ENCODE measurements at places on chromosomes 7 and 10.

- DNase-seq = no peak
Measured at GRCh38 chr7:24026351-24026750, 257.6 kb upstream of the NPY start.

GRCh38 chr10:21702633-21703111 is 168.6 kb downstream of the MLLT10 start:
- no peak for DNase-seq

DNA sequence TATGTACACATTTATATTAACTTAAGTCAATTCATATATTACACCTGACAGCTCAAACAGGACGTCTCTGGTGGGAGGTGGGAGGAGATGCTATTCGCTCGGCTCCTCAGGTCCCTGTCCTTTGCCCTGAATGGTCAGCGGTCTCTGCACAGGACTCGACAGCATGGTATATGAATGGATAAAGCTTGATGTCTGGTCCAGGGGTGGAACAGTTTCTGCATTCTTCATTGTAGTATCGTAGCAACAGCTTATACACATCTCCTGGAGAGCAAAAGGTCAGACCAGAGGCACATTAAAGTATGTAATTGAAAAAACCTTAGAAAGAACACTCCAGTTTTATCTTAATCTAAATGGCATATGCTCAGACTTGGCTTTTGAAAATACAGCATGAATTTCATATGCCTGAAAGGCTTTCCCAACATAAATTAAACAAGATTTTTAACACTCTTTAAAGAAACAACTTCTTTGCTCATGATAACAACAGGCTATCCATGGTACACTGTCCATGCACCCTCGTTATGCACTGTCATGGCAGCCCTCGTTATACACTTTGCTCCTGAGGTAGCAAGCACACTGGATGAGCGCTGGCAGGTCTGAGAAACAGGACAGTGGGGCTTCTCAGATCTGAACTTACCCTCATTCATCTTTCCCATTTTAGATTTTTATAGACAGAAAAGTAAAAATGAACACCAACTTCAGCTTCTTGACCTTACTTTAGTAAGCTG is 57.3 kb upstream of the OGDHL start:
- no peak for DNase-seq

DNA sequence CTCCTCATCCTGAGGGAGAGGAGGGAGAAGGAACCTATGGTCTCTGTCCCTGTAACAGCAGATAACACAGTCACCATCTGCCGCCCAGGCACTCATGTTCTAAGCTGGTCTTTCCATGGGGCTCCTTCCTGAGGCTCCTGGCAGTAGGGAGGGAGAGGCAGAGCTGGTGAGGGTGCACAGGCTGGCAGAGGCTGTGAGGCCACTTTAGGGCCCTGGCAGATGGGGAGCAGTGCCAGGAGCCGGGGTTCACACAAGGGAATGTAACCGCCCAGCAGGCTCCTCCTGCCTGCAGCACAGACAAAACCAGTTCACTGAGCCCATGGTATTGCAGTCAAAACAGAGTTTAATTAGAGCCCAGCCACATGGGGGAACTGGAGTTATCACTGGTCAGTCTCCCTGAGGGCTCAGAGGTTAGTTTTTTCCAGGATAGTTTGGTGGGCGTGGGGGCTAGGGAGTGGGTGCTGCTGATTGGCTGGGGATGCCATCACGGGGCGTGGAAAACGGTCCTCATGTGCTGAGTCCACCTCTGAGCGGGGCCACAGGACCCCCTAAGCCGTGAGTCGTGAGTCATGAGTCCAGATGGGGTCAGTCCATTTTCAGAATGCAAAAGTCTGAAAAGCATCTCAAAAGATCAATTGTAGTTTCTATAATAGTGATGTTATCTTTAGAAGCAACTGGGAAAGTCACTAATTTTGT is 499.3 kb upstream of the FOXK1 start:
- DNase-seq = no peak

GRCh38 chr7:37206192-37206591 is 242.5 kb downstream of the ELMO1 start:
- no peak for DNase-seq

- no peak for DNase-seq
Measured at GRCh38 chr7:88300401-88300945, 6.2 kb downstream of the STEAP4 start.

DNA sequence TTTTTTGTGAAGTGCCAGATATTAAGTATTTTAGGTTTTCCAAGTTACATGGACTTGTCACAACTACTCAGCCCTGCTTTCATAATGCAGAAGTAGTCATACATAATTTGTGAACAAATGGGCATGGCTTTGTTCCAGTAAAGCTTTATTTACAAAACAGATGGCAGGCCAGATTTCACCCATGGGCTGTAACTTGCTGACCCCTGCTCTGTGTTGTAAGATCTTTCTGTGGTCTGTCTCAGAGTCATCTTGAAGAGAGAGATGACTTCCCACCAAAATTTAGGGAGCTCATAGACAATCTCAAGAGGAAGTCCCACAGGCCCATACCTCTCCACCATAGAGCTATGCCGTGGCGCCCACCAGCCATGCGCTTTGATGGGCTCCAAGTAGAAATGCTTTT is 616.1 kb downstream of the LRMDA start:
- DNase-seq = no peak

GRCh38 chr10:13302821-13303555 is 3.1 kb upstream of the PHYH start:
- DNase-seq = no peak

GRCh38 chr7:44288381-44288685 is 37.1 kb downstream of the CAMK2B start:
- DNase-seq = no peak

- DNase-seq = no peak
Measured at GRCh38 chr10:7315906-7316305, 94.9 kb downstream of the SFMBT2 start.

DNA sequence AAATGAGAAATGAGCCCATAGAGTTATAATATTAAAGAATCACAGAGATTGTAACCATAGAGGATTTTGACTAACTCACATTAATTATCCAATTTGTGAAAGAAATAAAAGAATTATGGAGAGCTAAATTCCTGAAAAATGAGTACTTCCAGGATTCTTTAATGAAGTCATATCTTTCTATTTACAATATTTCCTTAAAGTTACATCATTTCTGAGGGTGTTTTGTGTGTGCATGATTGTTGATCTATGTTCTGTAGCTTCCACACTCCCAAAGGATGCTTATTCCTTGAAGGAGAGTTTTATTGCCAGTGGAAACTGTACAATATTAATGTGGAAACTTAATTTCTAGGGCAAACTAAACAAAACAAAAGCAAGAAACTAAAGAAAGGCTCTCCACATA is 299.6 kb downstream of the MDFIC start:
- DNase-seq = no peak

DNA sequence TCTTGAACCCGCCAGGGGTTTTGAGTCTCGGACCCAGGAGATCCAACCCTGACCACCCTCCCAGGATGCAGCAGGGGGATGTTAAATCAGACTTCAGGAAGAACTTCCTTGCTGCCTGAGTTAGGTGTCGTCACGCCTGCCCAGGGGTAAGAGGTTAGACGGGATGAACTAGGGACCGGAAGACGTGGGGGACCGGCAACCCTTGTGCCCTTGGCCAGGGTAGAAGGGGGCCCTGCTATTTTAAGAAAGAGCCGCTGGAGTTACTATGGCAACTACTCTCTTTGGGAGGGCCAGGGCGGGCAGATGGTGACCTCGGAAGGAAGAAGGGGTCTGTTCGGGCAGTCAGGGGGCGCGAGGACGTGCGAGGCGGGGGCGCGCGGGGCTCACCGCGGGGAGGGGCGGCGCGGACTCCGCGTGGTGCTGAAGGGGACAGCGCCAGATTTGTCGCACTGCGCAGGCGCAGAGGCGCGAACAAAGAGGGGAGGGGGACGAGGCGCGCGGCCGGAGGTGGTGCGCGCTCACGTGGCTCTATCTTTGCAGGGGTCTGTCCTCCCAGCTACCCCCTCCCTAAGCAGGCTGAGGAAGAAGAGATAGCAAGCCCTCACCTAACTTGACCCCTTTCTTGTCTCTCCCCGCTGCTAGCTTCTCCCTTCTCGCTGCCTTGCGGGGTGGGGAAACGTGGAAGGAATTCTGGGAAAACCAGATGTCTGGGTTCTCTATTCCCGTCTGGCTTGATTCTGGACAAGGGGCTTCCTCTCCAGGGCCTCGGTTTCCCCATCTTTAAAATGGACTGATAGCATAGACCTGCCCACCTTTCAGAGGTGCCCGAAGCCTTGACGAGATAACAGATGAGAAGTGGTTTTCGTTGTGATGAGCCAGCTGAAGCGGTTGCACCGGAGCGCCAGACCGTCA is 940 bp upstream of the PSD start:
- no peak for DNase-seq

GRCh38 chr7:43205171-43205795 is 92.8 kb downstream of the HECW1 start:
- DNase-seq = no peak

DNA sequence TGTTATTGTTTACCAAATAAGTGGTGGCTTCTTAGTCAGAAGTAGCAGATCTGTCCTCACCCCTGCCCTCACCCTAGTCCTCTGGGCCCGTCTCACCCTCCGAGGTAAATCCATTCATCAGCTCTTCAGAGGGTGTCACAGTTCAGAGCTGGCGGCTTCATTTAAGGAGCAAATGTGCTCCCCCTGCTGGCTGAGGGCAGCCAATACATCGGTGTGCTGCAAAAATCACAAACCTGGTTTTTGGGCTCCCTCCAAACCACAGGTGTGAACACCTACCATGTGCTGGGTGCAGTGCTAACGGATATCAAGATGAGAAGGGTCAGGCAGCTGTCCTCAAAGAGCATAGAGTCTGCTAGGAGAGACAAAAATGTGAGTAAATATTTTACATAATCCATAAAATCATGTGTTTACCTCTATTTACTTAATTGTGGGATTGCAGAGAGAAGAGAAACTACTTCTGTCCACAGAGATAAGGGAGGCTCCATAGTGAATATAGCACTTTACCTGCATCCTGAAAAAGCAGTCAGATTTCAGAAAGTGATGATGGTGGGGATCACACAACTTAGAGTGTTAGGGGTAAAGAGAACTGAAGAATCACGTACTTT is 15.5 kb upstream of the CRTAC1 start:
- DNase-seq = no peak

DNA sequence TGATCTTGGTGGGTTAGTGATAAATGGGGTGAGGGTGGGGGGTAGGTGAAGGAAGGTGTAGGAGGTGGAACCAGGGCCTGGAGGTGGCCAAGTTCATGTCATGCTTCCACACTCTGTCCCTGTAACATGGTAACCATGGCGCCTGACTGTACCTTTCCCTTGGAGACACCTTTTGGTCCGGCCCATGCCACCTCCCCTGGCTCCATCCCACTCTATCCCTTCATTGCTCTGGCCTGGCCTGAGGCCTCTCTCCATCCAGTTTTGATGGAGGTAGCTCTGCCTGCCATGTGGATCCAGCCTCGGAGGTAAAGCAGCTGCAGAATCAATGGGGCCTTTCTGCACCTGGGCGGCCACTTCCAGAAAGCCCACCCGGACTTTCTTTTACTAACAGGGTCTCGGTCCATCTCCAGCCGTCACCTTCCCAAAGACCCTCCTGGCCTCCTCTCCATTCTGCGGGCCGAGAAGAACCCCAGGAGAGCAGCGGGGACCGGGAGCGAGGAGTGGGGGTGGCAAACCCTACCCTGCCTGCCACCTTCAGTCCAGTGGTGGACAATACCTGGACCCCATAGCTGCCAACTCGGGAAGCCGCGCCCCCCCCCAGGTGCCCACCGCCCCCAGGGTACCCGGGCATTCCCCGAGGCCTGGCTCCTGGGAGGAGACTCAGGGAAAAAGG is 504 bp upstream of the TRRAP start:
- no peak for DNase-seq

DNA sequence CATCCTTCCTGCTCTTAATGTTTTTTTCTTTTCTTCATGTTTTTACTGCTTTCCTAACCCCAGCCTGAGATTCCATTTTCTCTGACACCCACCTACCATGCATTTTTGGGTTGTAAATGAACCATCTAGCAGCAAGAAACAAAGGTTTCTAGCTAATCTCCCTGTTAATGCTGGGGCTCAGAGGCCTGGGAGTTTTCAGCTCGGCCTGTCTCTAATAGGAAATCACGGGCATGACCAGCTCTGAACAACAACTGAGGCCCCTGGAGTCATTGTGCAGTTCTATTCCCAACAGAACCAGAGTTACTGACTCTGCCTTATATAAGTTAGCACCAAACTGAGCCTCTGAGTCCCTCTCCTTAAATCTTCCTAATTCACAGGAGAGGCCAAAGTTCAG is 134.8 kb downstream of the CFAP58 start:
- DNase-seq = no peak

- DNase-seq = no peak
Measured at GRCh38 chr7:158446281-158446680, 141.3 kb downstream of the PTPRN2 start.

- DNase-seq = no peak
Measured at GRCh38 chr10:74406006-74406405, 255.0 kb downstream of the ADK start.

DNA sequence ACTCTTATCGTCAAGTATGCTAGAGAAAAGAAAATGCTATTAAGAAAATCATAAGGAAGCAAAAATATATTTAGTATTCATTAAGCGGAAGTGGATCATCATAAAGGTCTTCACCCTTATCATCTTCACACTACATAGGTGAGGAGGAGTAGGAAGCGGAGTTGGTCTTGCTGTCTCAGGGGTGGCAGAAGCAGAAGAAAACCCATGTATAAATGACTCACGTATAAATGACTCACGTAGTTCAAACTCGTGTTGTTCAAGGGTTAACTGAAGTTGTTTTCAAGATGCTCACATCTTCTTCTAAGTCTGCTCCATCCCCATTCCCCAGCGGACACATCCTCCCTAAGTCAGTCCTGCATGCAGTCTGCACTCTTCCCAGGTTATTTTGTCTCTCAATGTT is 72.4 kb downstream of the SFMBT2 start:
- no peak for DNase-seq

GRCh38 chr7:24318326-24318725 is 34.3 kb downstream of the NPY start:
- DNase-seq = no peak

DNA sequence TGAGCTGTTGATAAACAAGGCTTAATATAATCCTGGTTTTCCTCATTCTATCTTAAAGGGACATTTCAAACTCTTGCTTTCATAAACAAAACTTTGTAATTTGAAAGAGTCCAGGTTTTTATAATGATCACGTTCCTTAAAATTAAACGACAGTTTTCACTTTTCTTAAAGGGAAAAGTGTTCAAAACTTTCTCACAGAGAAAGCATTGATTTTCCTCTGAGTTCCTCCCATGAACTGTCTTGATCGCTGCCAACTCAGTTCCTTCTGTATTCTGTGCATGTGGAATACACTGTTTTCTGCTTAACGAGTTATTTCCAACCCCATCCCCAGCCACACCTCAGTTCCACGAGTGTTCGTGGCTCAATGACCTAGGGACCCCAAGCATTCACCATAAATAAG is 2.4 kb upstream of the C7orf33 start:
- no peak for DNase-seq

- no peak for DNase-seq
Measured at GRCh38 chr10:87671139-87671815, 11.6 kb downstream of the PAPSS2 start.

DNA sequence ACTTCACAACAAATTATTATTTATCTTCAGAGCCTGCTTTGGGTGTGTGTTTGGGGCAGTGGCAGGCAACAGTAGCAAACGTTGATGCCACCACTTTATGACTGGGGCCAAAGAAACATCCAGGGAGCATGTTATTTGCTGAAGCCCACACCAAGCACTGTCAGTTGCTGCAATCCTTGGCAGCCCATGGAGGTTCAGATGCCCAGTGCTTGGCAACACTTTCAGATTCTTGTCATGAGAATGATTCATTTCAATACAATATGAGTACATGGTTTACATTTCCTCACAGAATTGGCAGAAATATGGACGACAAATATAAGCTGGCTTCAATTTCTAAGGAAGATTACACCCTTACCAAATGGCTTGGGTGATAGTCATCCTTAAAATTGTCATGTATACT is 46.5 kb upstream of the GLI3 start:
- no peak for DNase-seq

Data from epithelial cell of prostate (primary cell).